Activated CD4-positive, alpha-beta T cell treated with anti-CD3 and anti-CD28 coated beads, Interleukin-2, amount 50 U/mL, for 4 hours (primary cell): ENCODE measurements at places on chromosomes 3 and 15.

DNA sequence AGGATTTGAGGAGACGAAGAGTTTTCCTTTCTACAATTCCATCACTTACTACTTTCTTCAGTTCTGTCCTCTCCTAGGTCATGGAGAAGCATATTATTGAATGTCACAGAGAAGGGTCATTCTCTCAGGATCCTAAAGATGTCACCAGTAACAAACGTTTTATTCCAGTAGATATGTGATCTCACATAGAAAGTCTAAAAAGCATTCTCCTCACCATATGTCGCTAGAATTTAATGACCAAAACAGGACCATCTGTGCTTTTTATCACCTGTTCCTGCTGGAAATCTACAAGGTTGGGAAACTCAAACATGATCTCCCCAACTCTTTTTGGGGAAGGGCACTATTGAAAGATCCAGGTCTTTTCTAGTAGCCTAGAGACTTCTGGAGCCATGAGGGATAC lies 24.0 kb upstream of the FRMD5 start:
- no peak for DNase-seq

- no peak for DNase-seq
Observed at GRCh38 chr3:58724336-58724735, 57.8 kb upstream of the FAM3D start.

- DNase-seq: no peak
Observed at GRCh38 chr3:175270198-175270837, 411.2 kb downstream of the NAALADL2 start.

- no peak for DNase-seq
Observed at GRCh38 chr3:50304601-50305000, 1.2 kb upstream of the HYAL1 start.

GRCh38 chr3:34218706-34219385 lies 420.4 kb downstream of the PDCD6IP start:
- no peak for DNase-seq

GRCh38 chr3:90007778-90008499 lies 900.5 kb downstream of the EPHA3 start:
- no peak for DNase-seq

DNA sequence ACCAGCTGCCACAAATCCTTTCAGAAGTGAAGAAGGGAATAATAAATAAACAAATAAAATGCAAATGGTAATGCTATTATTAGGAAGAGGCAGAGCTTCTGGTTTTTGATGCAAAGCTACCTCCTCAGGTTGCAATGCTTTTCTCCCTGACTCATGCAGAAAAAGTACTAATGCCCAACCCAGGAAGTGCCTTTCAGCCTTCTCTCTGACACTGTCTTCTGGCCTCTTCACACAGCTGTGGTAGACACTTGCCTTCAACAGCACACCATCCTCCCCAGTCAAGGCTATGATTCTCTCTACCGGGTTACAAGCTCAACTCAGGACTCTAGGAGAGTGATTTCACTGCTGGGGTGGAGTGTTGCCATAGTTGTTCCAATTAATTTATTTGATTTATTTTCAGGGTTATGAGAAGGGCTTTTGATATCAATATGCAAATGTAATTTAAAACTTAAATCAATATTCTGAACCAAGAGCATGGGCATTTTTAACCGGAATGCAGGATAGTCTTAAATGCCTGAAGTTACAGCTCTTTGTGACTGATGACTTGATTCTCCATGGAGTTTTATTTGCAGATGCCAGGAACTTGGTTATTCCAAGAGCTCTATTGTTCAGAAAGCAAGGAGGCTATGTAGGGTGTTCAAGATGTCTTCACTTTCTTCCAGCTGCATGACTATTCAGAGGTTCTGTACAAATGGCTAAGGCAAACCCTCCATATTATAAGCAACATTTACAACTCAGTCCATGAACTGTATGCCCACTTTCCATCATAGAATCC lies 27.1 kb upstream of the GALNT15 start:
- DNase-seq: no peak

DNA sequence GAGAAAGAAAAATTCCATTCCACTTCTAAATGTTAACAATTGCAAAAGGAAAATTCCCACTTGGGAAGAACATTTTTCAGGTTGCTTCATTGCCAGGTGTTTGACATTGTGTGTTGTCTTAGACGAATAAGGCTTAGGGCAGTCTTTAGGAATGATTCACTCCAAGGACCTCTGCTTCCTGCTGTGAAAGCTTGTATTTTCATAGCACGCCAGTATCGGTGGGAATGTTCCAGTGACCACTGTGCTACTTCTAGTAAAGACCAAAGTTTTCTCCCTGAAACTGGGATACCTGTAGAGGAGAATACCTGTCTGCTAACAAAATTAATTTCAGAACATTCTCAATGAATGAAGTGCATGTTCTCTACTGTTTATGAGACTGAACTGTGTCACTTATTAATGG lies 64.1 kb downstream of the CDIN1 start:
- no peak for DNase-seq

- DNase-seq: no peak
Observed at GRCh38 chr3:76267851-76268380, 482.6 kb upstream of the ZNF717 start.

- DNase-seq: no peak
Observed at GRCh38 chr3:103894162-103894822, 1459.5 kb downstream of the ZPLD1 start.

DNA sequence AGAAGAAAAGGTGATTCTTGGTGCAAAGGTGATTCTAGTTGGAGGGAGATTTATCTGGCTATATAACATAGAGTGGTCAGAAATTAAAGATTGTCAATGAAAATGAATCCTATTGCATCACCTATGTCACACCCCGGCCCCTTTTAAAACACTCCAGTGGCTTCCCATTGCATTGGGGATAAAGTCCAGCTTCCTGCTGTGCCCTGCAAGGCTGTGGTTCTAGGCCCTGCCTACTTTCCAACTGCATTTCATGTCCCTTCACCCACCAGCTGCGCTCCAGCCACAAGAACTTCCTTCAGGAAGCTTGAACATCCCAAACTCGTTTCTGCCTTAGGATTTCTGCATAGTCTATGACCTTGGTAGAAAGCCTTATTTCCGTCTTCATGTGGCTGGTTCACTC lies 118.7 kb upstream of the UMPS start:
- no peak for DNase-seq

GRCh38 chr3:187848401-187848800 lies 103.1 kb upstream of the BCL6 start:
- DNase-seq: no peak

- no peak for DNase-seq
Observed at GRCh38 chr15:100201376-100202280, 140.1 kb downstream of the ADAMTS17 start.

GRCh38 chr3:102113421-102114041 lies 264.2 kb downstream of the NFKBIZ start:
- DNase-seq: no peak

DNA sequence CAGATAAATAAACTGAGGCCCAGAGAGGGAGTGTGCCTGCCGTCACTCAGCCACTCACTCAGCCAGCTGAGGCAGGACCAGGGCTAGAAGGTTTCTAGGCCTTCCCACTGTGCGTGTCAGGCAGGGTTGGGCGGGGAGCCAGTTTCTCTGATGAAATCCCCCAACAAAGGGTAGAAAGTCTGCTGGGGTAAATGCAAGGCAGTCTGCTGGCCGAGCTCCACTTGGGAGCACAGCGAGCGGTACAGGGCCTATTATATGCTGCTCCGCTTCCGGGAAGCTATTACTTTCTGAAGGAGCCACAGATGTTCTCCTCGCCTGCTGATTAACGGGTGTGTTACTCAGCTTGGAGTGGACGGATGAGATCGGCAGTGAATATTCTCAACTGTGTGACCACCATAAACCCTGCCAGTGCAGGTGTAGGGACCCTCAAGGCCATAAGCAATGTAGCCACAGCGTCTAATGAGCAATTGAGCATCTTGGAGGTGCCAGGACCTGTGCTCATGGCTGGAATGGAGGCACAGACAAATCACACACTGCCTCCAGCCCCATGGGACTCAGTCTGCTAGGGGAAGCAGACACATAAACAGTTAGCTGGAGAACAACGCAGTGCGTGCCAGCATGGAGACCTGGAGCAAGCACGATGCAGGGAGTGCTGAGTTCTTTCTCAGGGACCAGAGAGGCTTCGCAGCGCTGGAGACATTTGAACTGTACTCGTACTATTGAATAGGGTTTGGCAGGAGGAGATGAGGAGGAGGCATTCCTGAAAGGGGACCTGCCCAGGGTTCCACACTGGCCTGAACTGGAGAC lies 42.1 kb downstream of the CORO2B start:
- no peak for DNase-seq

- DNase-seq: no peak
Observed at GRCh38 chr3:8341821-8342247, 159.8 kb upstream of the LMCD1 start.

- DNase-seq: peak; percentile 77
Observed at GRCh38 chr3:13420831-13421765, 976 bp upstream of the NUP210 start.

GRCh38 chr3:188962253-188963247 lies 209.2 kb upstream of the TPRG1 start:
- DNase-seq: no peak
